NCI-H460 (cell line): ENCODE measurements at places on chromosomes 11 and 22. TPM values are rescaled to one million over a fixed set of nuclear protein-coding genes. Genes with fewer than 3 reads are reported as not detected.

The RTN4R gene
- total RNA-seq: 1.6 and 1.9 TPM in 2 replicates

The NLRP6 gene
- total RNA-seq: not detected in 2 replicates

The CLMP gene
- total RNA-seq: 9.4 and 10.5 TPM in 2 replicates

The DGCR8 gene
- 12.7 and 15.2 TPM in 2 replicates for total RNA-seq

The MOV10L1 gene
- 0.07 TPM in 1 of 2 replicates, not detected in the other for total RNA-seq

The SYT7 gene
- total RNA-seq: 0.29 and 0.47 TPM in 2 replicates

The BRSK2 gene
- 3.1 and 4.2 TPM in 2 replicates for total RNA-seq

The KDM4D gene
- total RNA-seq: 0.17 and 0.57 TPM in 2 replicates

The SHISAL1 gene
- 8.6 and 9.8 TPM in 2 replicates for total RNA-seq

The DNAJC4 gene
- total RNA-seq: 7.9 and 8.7 TPM in 2 replicates

The C11orf86 gene
- not detected in 2 replicates for total RNA-seq

The APOL5 gene
- total RNA-seq: not detected in 2 replicates

The APOC3 gene
- not detected in 2 replicates for total RNA-seq

The OR56A1 gene
- total RNA-seq: not detected in 2 replicates

The TSPAN32 gene
- not detected in 2 replicates for total RNA-seq

The MPPED1 gene
- total RNA-seq: not detected in 2 replicates

The RASSF10 gene
- total RNA-seq: not detected in 2 replicates

The LRRC74B gene
- not detected in 2 replicates for total RNA-seq

The PRSS23 gene
- 180 and 185 TPM in 2 replicates for total RNA-seq

The ACR gene
- total RNA-seq: not detected in 2 replicates

The SCGB1A1 gene
- total RNA-seq: not detected in 2 replicates

The SLN gene
- not detected in 2 replicates for total RNA-seq

The OTOG gene
- 0.06 TPM in 1 of 2 replicates, not detected in the other for total RNA-seq

The ZNF280B gene
- total RNA-seq: 3.1 and 3.9 TPM in 2 replicates

The SLC25A45 gene
- 2.0 and 4.0 TPM in 2 replicates for total RNA-seq

The LRRC32 gene
- total RNA-seq: 0.05 TPM in 1 of 2 replicates, not detected in the other

The CSNK2A3 gene
- total RNA-seq: 1.0 and 1.3 TPM in 2 replicates

The P2RX6 gene
- 5.2 and 6.9 TPM in 2 replicates for total RNA-seq

The TRIM5 gene
- total RNA-seq: 23.8 and 25.1 TPM in 2 replicates

The UCP3 gene
- total RNA-seq: 0.07 TPM in 1 of 2 replicates, not detected in the other
